ENCODE measurements at places on chromosomes 16 and 17.

DNA sequence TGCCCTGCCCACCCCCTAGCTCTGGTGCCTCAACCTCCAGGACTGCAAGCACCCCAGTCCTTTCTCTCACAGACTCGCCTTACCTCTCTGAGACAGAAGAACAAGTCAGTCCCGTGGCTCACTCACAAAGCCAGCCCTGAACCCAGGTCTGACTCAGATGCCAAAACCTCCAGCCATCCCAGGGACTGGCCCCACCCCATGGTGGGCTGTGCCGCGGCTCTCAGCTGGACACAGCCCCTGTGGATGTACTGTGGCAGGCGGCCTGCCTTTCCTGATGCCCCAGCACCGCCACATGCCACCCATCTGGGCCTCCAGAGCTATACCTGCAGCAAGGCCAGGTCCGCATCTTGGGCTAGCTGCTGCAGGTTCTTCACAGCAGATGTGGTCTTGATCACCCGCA is 19.8 kb downstream of the MPG start:
- DNase-seq = no peak

DNA sequence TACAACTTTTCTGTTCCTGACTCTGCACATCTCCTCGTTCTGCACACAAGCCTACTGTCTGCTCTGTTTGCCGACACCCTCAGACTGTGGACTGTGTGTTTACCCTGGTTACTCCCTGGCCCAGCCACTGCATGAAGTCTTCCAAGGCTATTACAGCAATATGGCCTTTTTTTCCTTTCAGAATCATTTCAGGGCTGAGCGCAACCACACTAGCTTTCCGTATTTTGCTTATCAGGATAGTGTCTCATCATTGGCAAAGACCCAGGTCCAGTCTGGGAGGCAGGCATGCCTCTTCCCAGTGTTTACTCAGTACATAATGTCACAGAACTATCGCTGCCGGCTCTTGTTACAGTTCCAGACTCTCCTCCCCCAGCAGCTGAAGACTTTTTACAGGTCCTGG is 10.1 kb downstream of the DNAH9 start:
- no peak for DNase-seq

- DNase-seq = no peak
Observed at GRCh38 chr16:67403976-67404555, 10.8 kb upstream of the TPPP3 start.

- no peak for DNase-seq
Observed at GRCh38 chr16:11914210-11915113, 1.3 kb downstream of the GSPT1 start.

DNA sequence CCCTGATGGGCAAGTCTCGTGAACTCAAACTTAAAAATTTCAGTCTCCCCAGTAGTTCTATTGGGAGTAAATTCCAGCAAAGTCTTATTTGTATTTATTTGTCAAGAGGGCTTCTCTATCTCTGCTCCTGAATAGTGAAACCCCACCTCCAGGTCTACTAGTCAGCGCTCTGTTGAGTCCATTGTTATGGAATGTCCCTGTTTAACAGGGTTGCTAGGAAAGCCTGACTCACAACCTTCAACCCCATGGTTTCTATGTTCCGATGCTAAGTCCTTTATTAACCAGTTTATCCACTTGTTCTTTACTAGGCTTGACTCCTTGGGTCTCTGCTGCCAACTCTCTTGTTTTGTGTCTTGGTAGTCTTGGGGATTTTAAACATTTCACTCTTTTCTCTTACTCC is 250.7 kb upstream of the MYOCD start:
- DNase-seq = no peak

DNA sequence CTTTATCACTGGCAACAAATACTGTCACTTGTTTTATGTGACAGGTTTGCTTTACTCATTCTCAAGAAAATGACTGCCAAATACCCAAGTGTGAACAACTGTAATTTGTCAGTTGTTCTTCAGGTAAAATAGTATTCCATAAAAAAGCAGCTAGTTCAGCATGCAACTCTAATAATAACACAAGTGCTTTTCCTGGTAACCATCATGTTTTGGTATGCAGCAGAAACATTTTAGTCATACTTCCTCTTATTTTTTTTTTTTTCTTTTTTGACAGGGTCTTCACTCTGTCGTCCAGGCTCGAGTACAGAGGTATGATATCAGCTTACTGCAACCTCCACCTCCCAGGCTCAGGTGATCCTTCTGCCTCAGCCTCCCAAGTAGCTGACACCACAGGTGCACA is 4.6 kb downstream of the TERF2 start:
- DNase-seq = no peak

DNA sequence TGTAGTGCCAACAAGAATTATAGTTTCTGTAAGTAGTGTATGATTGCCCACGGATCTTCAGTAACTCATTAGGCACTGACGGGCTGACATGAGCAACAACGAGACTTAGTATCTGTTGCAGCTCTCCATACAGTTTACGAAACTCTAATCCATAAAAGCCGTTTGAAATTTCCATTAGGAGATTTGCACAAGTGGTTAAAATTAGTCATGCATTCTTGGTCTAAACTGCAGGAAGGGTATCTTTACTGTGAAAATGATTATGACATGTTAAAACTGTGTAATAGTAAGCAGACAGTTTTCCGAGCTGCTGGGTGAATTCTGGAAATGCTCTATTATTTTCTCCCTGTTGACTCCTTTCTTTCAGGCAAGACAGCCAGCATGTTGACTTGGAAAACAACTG is 605.0 kb downstream of the WWOX start:
- DNase-seq = no peak

- no peak for DNase-seq
Observed at GRCh38 chr16:88992351-88993165, 15.6 kb upstream of the CBFA2T3 start.

DNA sequence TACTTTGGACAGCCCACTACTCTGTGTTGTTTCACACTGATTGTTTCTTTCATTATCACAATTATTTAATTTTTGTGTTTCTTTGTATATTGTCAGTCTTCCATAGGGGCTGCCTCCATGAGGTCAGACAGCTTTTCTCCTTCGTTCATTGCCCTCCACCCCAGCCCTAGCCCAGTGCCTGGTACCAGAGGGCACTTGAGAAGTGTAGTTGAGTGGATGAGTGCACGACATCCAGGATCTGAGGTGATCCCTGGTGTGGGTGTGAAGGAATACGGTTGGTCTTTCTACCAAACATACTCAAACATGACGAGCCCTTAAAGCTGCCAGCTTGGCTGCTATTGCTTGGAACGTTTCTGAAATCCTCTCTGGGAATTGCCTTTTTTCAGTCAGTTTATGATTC is 37.9 kb downstream of the DHRS7B start:
- no peak for DNase-seq

- no peak for DNase-seq
Observed at GRCh38 chr16:2706611-2707311, 13.3 kb downstream of the PRSS27 start.

DNA sequence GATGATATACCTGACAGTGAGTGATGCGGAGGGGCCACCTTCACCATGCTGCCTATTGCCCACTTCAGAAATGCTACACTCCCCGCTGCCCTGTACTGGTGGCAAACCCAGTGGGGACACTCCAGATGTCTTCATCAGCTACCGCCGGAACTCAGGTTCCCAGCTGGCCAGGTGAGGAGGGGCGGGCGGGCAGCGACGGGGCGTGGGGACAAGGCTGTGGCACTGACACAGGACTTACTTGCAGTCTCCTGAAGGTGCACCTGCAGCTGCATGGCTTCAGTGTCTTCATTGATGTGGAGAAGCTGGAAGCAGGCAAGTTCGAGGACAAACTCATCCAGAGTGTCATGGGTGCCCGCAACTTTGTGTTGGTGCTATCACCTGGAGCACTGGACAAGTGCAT is 16.6 kb downstream of the SARM1 start:
- DNase-seq = no peak

GRCh38 chr17:40935624-40936023 is 1.8 kb downstream of the KRT23 start:
- no peak for DNase-seq

GRCh38 chr16:3127745-3128144 is 7.1 kb upstream of the ZNF213 start:
- DNase-seq = no peak

- DNase-seq = no peak
Observed at GRCh38 chr17:56803071-56803470, 30.6 kb downstream of the C17orf67 start.

GRCh38 chr17:65137021-65137939 is at the start of gene RGS9:
Gene RGS9 (plus strand): TSS chr17:65137370. CDS start chr17:65137541, 171 bp downstream.
- peak; percentile 76 for DNase-seq

DNA sequence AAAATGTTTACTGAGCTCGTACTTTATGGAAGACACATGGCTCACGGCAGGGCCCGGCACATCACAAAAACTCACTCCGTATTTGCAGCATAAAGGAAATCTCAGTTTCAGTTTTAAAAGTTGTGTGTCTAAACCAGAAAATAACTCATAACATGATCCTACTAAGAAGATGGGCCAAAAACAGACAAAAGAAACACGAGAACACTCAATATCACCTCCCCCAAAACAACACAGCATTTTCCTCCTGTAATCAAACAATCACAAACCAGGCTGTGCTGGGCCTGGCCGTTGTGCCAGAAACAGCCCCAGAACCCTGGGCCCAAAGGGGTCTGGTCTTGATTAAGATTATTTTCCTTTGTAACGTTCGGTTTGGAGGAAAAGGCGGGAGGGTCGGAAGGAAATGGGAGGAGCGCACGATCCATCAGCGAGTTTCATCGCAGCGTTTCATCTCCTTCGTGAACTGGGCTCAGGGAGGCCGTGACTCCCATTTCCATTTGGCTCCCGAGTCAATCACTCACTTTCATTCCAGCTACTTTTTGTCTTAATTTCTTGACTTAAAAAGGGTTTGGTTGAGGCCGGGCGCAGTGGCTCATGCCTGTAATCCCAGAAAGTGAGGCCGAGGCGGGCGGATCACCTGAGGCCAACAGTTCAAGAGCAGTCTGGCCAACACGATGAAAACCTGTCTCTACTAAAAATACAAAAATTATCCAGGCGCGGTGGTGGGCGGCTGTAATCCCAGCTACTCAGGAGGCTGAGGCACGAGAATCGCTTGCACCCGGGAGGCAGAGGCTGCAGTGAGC is 61.4 kb downstream of the NXN start:
- no peak for DNase-seq

DNA sequence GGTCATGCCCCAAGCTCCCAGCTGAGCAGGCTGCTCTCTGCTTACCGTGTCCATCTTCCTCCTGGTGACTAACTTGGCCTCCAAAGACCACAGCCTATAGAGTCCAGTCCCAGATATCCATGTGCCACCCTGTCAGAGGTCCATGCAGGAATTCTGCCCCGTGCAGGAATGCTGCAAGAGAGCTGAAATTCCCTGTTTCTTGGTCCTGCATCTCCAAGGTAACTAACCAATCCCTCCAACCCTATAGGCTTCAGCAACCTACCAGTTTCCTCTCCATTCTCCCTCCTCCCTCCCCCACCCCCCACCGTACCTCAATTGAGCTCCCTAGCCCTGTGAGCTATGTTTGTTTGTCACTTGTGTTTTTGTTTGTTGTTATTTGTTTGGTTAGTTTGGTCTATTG is 9.6 kb upstream of the MKS1 start:
- DNase-seq = no peak

DNA sequence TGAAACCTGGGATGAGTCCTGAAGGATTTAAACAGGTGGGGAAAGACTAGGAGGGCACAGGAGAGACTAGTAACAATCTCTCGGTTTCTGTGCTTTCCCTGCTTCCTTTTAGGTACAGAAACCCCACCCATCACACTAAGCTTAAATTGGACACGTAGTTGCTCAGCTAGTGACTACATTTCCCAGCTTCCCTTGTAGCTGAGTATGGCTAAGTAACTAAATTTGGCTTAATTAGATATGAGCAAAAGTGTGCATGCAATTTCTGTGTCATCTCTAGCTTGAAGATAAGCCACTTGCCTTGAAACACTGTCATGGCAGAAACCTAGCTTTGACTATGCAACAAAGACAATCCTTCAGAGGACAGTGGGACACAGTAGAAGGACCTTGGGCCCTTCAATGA is 36.5 kb downstream of the CACNG1 start:
- no peak for DNase-seq

DNA sequence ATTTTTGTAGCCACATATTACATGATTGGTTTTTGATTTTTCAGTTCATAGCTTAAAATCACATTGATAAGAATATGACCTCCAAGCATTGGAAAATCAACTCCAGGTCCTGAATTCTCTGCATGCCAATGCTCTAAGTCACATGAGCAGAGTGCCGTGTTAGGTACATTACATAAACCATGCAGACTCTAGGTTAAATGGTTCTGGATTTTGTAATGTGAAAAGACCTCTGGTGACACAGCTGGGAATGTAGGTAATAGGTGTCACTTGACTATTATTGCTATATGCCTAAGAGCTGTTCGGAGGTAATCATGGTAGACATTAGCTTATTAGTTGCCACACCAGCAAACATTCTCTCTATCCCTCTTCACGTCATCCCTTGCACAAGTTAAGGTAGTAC is 231.1 kb upstream of the SALL1 start:
- DNase-seq = no peak
